Mesenteric fat pad (tissue), 1 donor: ENCODE measurements at places on chromosomes 12 and 14. TPM values are rescaled to one million over a fixed set of nuclear protein-coding genes. Genes with fewer than 3 reads are reported as not detected.
A peak's percentile ranks its signal among the peaks of the same experiment; 100 is the strongest.

DNA sequence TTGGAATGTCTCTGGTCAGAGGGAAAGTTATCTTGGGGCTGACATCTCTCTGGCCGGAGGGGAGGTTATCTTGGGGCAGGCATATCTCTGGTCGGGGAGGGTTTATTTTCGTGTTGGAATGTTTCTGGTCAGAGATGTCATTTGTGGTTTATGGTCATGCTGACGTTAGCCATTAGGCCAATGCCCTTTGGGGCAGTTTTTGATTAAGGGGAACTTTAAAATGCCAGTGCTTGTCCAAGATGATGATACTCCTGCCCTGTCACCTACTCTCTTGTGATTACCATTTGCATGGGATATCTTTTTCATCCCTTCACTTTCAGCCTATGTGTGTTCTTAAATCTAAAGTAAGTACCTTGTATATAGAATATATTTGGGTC, 29.0 kb upstream of the A2M start:
- DNase-seq, result no peak

The SERPINA10 gene
- total RNA-seq, result not detected

The FOXN4 gene
- total RNA-seq, result not detected

The HPD gene
- 2.2 TPM for total RNA-seq

DNA sequence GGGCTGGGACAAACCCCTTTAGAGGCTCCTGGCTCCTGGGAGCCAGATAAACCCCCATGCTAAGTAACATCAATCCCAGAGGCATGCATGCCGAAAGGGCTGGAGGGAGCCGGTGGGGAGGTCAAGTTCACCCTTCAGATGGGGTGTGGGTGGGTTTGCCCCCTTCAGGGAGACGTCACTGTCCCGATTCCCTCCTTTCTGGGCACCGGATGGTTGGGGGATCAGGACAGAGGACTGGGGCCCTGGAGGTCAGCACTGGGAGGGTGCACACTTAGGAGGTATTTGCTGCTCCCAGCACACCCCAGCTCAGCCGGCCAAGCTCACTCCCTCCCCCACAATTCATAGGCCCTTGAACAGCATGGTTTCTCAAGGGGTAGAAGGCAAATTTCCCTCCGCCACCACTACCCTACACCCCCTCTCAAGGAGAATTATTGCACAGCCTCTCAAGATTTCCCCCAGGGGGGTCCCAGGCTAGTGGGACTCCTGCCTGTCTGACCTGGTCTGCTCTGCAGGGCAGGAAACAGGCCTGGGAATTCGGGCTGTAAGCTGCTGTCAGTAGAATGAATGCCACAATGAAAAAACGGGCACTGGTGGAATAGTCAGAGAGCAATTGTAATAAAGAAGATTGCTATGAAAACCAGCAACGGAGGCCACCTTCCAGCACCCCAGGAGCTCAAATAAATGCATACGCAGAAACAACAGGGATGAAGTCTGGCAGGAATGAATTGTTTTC, 63.5 kb downstream of the GALNT16 start:
- DNase-seq, result peak; percentile 67

The SOX5 gene
- total RNA-seq, result 31.0 TPM

DNA sequence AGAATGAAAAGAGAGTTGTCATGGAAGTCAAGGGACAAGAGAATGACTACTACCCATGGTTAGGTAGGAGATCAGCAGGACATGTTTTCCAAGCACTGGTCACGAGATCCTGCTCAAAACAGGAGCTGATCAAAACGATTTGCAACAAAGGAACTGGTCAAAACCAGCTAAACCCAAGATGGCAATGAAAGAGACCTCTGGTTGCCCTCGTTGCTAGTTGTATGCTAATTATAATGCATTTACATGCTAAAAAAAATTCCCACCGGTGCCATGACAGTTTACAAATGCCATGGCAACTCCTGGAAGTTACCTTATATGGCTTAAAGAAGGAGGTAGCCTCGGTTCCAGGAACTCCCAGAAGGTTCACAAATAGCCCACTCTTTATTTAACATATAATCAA, 95.0 kb upstream of the OTX2 start:
- DNase-seq, result no peak

DNA sequence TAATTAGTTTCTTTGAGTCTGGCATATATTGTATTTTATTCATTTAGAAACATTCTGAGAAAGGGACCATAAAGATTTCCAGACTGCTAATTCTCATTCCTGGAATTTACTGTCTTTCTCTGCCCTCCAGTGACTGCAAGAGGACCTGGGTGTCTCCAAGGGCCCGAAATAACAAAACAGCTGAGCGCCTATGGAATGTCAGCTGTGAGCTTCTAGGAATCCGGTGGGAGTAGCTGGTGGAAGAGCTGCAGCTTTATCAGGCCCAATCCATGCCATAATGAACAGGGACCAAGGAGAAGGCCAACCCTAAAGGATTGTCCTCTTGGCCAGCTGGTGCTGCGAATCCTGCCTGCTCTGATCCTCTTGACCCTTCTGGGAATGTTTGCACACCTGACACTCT, 31.9 kb downstream of the RDH12 start:
- no peak for DNase-seq

DNA sequence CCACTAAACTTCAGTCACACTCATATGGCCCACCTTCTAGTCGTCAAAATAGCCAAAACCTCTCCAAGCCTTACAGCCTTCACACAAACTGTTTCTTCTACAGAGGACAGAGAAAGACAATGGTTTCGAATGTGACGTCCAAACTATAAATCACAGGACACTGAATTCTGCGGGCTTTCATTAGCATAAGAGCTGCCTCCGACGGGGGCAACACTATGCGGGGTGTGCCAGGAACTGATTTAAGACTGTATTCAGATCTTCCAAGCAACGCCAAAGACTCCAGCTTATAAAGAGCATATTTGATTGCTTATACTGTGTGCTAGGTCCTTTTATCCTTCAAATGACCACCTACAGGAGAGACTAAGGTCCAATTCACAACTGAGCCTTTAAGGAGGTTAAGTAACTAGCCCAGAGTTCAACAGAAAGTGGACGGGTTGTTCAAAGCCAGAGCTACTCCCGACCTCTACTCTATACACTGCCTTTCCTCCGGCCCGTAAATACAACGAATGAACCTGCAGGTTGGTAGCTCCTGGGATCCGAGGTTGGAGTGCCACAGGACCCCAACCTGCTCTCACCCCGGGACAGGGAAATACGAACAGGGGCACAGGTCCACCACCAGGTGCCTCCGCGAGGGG, 575 bp downstream of the L2HGDH start:
- DNase-seq, result no peak

DNA sequence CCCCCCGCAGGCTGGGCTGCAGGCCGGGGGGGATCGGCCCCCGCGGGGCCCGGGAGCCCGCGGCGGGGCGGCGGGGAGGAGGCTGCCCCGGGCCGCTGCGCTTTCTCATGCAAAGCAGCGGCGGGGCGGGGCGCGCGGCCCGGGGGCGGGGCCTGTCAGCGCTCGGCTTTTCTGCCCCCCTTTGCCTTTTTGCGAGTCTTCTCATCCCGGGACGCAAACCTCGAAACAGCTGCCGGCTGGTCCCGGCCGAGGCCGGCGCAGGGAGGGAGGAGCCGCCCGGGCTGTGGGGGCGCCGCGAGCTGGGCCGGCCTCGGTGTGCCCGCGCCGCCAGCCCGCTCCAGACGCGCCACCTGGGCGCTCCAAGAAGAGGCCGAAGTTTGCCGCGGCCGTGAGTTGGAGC, at the start of gene FZD10:
FZD10 (plus strand) TSS at position 198 of the 400 bp plus-strand sequence. CDS start 479 bp downstream, outside the sequence.
- DNase-seq, result peak; percentile 86

DNA sequence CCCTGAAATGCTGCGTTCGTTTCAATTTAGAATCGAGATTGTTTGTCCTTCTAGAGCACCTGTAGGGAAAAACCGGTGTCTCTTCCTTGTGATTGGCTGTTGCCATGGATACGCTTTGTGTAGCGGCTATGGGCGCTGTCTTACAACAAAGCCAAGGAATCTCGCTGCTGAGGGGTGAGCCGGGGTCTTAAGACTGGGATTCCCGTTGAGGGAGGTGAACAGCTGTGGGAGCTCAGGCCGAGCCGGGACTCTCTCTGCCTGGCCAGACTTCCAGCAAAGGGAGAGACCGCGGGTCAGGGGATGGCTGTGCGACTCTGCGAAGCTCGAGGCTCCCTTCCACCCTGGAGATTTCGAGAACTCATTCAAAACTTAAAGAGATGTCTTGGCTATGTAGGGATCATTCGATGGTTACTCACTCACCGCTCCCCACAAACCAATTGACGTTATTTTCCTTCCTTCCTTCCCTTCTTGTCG, at the start of the genes LRRIQ1 and TSPAN19:
LRRIQ1 (plus strand) TSS at position 118 of the 474 bp plus-strand sequence. CDS start 1,826 bp downstream, outside the sequence.
TSPAN19 (minus strand) TSS at position 44 of the 474 bp plus-strand sequence. CDS start 6,331 bp downstream, outside the sequence.
- peak; percentile 85 for DNase-seq

DNA sequence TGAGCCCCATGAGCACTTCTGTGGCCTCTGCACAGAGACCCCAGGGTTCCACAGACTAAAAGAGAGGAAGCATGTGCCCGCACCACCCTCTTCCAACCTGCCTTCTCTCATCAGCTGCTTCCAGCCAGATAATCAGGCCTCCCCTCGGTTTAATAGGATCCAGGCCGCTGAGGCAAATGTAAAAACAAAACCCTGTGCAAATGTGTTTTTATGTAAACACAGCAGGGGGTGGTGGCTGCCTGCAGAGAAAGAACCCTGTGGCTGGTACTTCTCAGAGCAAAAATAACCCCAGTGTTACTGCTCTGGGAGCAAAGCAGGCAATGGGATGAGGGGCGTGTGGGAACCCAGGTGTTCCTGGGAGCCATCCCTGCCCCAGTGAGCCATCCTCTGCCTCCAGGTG, 46.2 kb downstream of the WSCD2 start:
- DNase-seq, result no peak

GRCh38 chr14:100902295-100903133, 1.0 kb downstream of the RTL1 start:
- DNase-seq, result no peak

DNA sequence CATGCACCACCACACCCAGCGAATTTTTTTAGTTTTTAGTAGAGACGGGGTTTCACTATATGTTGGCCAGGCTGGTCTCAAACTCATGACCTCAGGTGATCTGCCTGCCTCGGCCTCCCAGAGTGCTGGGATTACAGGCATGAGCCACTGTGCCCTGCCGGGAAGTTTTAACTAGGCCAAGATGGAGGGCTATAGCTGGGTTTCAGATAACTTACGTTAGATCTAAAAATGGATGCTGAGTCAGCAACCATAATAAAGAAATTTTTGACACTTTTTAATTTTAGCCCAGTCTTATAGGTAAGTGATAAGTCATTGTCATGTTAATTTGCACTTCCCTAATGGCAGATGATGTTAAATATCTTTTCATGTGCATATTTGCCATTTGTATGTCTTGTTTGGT, 14.4 kb downstream of the ZDHHC17 start:
- DNase-seq, result no peak

DNA sequence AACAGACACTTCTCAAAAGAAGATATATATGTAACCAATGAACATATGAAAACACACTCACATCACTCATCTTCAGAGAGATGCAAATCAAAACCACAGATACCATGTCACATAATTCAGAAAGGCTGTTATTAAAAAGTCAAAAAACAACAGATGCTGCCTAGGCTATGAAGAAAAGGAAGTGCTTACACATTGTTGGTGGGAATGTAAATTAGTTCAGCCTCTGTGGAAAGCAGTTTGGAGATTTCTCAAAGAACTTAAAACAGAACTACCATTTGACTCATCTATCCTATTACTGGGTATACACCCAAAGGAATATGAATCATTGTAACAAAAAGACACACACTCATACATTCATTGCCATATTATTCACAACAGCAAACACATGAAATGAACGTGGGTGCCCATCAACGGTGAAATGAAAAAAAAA, 35.1 kb downstream of the EIF2S3B start:
- DNase-seq, result no peak

DNA sequence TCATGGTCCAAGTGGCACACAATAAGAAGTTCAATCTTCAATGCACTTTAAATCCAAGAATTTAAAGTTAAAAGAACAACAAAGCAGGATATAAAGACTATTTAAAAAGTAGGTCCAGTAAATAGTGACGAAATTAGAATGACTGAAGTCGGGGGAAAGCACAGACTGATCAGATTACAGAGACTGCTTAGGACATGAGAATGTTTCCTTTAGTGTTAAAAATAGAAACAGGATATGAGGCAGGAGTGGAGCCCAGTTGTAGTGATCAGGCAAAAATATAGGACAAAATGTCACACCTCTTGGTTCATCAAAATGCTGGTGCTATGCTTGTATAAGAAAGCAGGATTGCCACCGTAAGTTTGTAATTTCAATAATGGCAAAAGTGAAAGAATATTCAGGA, 52.2 kb upstream of the CD163 start:
- no peak for DNase-seq

DNA sequence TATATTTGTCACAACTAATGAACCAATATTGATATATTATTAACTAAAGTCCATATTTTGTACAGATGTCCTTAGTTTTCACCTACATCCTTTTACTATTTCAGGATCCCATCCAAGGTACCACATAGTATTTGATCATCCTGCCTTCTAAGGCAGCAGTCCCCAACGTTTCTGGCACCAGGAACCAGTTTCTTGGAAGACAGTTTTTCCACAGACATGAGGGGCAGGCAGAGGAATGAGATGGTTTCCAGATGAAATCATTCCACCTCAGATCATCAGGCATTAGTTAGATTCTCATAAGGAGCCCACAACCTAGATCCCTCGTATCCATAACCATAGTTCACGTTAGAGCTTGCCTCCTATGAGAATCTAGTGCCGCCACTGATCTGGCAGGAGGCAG, 82.8 kb upstream of the BCL2L14 start:
- no peak for DNase-seq

DNA sequence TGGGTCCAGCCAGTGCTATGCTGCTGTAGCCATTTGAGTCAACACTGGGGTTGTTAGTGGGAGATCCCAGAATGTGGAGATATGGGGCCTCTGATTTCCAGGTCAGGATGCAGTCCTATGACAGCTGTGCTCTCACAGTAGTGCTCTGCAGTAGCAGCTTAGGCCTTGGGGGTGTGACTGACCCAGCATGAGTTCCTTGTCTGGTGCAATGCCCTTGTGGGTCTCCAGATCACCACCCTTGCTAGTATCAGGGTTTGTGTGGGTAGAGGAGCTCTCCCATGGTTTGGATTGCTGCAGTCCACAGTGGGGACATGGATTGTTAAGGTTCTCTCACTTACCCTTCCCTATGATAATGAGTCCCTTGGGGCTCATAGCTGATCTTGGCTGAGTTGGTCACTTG, 113.7 kb downstream of the RAD51B start:
- no peak for DNase-seq

DNA sequence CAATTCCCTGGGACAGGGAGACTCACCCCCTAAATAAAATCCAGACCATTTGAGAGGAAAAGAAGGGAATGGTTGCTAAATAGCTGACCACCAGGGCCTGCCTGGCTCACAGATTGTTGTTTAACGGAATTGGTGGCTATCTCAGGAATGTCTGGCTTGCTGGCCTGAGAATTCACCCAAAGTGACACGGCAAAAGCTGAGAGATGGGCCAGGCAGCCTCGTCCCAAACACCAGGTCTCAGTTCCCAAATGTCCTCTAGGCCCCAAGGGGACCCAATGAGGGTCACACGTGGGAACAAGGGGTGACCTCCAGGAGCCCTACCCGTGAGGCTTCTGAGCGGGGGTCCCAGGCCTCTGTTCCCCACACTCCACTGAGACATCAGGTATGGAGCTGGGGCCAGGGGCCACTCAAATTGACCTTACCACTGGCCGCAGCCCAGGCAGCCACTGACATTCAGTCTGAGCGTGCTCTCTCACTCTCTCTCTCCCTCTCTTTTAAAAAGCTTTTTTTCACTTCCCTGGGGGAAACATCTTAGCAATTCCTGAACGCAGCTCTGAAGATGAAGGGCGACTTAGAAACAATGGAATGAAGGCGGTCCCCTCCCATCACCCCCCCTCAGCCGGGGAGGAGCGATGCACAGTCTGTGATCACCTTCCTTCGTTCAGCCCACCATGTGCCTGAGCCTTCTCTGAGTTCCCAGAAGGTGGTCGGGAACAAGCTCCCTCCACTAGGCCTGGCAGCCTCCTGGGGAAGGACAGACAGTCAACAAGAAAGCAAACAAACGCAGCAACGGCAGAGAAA, 131.2 kb downstream of the SCARB1 start:
- DNase-seq, result no peak

The RDH12 gene
- not detected for total RNA-seq
